ENCODE measurements at places on chromosomes 16 and 17.

DNA sequence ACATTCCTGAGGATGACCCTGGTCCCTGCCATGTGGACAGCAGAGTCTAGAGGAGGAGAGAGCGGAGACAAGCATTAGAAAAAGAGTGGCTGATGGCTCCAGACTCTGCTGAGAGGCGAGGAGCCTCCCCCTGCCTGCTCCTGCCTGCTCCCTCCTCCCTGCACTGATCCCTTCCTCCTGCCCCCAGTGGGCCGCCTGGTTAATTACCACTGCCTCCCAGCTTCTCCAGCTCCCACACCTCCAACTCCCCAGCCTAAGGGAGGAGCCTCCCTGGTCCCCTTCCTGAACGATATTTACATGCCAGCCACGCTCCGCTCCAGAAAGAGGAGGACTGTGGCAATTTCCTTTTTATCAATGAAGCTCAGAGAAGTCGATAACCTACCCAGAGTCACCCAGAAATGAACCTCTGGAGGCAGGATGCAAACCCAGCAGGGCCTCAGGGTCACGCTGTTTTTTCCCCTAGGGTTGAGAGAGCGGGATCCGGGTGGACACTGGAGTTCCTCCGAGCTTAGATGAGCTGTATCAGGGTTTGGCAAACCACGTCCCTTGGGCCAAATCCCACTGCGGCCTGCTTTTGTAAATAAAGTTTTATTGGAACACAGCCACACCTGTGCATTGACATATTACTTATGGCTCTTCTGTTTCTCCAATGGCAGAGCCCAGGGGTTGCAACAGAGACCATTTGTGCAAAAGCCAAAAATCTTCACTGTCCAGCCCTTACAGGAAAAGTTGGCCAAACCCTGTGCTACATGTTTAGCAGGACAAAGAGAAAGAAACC is 27.1 kb upstream of the JPH3 start:
- DNase-seq, result no peak

- no peak for DNase-seq
Observed at GRCh38 chr17:48593126-48593829, at the start of gene HOXB5. Gene HOXB5 (minus strand): TSS chr17:48593779. CDS start chr17:48593682, 97 bp downstream.

DNA sequence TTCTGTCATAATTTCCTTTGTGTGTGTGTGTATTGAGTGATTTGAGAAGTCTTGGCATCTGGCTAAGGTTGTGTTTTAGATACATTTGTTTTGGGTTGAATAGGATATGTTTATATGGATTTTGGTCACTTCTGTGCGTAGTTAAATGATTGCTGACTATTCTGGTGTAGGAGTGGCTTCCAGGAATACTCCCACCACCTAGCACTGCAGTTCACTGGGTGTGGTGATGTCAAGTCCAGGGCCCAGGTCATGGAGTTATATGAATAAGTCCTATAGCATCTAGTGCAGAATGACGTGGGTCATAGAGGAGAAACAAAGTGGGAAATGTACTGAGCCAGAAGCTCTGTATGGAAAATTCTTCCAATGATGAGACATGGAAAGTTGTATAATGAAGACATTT is 465.4 kb upstream of the CCL2 start:
- DNase-seq, result no peak

DNA sequence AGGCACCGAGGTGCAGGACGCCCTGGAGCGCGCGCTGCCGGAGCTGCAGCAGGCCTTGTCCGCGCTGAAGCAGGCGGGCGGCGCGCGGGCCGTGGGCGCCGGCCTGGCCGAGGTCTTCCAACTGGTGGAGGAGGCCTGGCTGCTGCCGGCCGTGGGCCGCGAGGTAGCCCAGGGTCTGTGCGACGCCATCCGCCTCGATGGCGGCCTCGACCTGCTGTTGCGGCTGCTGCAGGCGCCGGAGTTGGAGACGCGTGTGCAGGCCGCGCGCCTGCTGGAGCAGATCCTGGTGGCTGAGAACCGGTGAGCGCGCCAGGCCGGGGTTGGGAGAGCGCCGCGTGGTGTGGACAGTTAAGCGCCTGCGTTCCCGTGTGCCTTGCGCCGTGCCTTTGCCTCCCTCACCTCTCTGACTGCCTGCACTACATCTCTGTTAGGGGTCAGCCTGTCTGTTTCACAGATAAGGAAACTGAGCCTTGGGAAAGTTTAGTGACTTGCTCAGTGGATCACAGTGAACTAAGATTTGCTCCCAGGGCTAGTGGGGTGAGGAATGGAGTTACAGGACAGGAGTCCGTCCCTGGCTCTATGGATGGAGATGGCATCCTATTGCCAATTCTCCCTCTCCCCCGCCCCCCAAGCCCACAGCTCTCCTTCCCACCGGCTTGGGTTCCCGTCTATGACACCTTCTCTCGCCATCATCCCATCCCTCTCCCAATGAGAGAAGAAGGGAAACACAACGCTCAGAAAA is 880 bp downstream of the SARM1 start:
- DNase-seq, result no peak

GRCh38 chr17:76103274-76104139 is at the start of gene EXOC7:
Gene EXOC7 (minus strand): TSS chr17:76103787. CDS start chr17:76103692, 95 bp downstream.
- peak; percentile 88 for DNase-seq

DNA sequence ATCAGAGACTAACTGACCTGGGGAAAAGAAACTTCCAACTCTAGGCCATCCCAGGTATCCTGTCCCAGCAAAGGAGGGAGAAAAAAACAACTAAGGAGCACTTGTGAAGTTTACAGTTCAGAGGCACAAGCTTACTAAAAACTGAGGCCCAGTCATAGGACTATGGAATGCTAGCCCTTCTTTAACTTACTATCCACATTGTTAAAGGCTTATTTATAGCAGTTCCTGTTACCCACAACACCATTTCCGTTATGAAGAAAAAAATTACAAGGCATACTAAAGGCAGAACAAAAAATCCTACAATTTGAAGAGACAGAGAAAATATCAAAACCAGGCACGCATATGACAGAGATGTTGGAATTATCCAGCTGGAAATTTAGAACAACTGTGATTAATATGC is 159.1 kb downstream of the CDH11 start:
- DNase-seq, result no peak

DNA sequence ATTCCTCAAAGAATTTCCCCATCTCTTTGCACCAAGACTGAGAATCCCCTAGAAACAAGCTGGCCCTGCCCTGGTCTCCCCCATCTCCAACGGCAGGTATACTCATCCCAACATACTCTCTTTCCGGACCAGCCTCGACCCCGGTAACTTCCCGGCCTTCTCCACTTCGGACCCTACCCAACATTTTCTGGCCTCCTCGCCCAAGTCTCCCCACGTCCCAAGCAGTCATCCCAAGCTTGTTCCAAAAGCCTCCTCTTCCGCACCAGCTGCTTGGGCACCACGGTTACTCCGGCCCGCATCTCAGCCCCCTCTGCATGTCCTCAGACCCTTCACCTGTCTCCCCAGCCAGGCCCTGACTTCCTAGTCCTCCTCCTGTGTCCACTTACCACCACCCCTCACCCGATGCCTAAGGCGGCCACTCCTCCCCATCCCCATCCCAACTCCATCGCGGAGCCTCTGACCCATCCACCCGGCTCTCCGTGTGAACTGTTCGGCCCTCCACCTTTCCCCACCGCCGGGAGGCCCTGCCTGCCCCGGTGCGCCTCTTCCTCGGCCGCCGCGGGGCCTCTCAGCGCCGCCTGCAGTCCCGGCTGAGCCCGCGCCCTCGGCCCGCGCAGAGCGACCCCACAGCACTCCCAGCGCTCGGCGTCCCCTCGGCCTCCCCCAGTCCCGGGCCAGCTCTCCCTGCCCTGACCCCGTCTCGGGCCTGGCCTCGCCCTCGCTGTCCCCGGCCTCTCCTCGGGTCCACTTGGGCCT is 994 bp downstream of the PITPNA start:
- DNase-seq, result no peak

- DNase-seq, result no peak
Observed at GRCh38 chr16:67531247-67531646, 2.6 kb downstream of the RIPOR1 start.

DNA sequence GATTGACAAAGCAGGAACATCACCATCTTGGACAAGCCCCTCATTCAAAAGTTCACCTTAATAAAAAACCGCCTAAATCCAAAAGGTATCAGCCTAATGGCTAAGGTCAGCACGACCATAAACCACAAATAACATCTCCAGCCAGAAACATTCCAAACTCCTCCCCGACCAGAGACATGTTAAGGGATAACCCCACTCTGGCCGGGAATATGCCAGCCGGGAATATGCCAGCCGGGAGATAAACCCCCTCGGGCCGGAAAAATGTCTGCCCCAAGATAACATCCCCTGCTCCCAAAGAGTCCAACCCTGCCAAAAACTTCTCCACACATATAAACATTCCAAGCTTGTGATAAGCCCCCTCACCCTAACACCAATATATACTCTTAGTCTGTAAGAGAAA is 1.4 kb downstream of the DHX33 start:
- DNase-seq, result no peak
